ENCODE measurements at places on chromosomes 13 and 19. TPM values are rescaled to one million over a fixed set of nuclear protein-coding genes. Genes with fewer than 3 reads are reported as not detected.
A peak's percentile ranks its signal among the peaks of the same experiment; 100 is the strongest.

DNA sequence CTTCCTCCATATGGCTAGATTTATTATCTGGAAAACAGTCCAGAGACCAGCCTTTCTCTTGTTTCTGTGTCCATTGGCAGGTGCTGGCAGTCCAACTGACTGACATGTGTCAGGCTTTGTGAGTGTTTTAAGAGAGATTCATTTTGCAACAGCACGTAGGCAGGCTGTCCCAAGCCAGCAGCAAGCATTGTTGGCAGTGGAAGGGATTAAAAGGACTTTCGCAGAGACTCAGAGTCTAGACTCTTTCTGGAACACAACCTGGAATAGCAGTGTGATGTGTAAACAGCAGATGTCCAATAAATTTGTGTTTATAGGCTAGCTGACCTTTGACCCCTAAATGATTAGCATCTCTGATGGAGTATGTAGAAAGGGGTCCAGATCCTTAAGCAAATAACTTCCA lies 222.2 kb upstream of the SERP2 start:
- DNase-seq, result no peak

DNA sequence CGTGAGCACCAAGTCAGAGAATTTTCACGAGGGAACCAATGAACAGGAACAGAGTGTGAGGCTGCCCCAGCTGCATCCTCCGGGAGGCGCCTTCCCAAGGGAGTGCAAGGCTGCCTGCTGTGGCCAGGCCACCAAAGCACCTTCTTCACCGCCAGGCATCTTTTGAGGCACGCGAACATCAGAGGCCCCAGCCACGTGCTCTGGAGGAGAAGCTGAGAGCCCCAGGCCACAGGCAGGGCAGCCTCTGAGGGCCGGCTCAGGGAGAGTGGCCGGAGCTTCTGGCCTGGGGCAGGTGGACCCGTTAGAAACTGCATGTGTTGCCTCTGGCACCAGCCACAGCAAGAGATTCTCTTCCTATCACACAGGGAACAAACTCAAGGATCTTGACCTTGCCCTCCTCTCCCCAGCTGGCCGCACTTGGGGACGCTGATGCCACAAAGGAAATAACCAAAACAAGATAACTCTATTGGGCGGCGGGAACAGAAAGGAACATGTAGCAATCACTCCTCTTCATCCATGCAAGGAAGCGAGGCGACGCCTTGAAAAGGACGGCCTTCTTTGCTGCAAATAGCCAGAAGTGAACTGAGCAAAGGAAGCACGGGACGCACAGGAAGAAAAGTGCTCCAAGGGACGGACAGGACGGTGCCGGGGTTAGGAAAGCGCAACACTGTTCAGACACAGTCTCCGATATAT lies 19.9 kb downstream of the GAS6 start:
- DNase-seq, result no peak

DNA sequence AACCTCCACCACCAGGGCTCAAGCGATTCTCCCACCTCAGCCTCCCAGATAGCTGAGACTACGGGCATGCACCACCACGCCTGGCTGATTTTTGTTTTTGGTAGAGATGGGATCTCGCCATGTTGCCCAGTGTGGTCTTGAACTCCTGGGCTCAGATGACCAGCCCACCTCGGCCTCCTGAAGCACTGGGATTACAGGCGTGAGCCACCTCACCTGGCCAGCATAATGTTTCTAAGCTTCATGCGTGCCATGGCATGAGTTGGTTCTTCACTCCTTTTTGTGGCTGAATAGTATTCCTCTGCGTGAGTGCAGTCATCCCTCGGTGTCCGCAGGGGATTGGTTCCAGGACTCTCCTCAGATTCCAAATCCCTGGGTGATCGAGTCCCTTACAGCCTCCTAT lies 4.2 kb upstream of the ZNF579 start:
- DNase-seq, result no peak

GRCh38 chr13:45198041-45198440 lies 2.8 kb downstream of the KCTD4 start:
- peak; percentile 55 for DNase-seq

Gene FXYD3
- total RNA-seq, result not detected

Gene TNNT1
- 7.4 TPM for total RNA-seq

GRCh38 chr13:23787464-23787863 lies 101.7 kb downstream of the MIPEP start:
- DNase-seq, result no peak

Gene ZNF530
- total RNA-seq, result 2.5 TPM

Gene ZNF320
- 14.6 TPM for total RNA-seq

GRCh38 chr13:72643311-72643989 lies 84.0 kb downstream of the MZT1 start:
- DNase-seq, result peak; percentile 64

GRCh38 chr13:75353781-75354193 lies 128.2 kb downstream of the TBC1D4 start:
- DNase-seq, result no peak

DNA sequence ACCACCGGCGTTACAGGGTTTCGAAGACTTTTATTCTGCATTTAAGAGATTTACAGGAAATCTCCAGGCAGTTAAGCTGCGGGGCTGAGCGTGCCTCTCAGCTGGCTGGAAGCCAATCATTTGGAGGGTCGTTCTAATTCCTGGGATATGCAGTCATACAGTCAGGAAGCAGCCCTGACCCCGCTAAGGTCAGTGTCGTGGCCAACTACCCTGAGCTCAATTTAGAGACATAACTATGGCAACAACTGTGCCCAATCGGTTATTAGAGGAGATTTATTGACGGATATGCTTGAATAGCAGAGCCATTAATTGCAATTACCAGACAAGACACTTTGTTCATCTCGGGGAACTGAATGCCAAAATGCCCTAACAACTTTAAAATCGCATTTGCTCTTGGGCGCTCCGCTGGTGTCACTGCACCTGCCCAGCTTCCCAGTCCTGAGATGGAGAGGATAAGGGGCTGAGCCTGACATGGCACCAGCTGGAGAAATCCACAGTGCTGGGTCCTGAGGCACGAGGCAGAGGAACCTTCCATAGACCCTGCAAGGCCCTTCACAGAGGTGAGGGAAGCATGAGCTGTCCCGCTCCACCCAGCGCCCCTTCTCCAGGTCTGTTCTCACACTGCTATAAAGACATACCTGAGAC lies 15.1 kb upstream of the ZNF507 start:
- DNase-seq, result no peak

- peak; percentile 37 for DNase-seq
Observed at GRCh38 chr19:4811328-4812131, 20.0 kb downstream of the TICAM1 start.

Gene ZNF506
- 16.5 TPM for total RNA-seq

Gene ADGRE1
- total RNA-seq, result under 0.01 TPM

DNA sequence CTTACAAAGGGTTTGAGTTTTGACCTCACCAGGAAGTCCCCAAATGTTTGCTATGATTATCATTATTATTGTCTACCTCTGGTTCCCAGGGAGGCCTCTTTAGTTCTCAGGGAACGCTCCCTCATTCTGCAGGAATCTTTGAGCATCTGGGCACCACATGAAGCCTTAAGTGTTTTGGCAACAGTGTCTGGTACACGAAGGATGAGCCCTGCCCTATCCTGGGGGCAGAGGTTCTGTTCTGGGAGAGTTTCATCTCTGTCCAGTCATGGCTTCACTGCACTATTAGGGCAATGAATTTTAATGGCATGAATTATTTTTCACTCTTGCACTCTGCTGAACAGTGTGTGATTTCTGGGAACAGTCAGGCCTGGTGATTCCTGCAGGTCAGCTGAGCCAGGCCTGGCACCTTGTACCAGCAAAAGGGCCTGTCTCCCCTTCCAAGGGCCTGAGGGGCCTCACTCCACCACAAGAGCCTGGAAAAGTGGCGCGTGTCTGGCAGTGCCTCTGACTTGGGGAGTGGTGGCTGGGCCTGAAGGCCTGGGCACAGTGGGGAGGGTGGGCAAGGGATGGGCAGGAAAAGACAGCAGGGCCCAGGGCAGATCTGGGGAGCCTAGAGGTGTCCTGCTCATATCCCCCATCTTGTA lies 4.6 kb downstream of the FAM187B start:
- DNase-seq, result no peak

DNA sequence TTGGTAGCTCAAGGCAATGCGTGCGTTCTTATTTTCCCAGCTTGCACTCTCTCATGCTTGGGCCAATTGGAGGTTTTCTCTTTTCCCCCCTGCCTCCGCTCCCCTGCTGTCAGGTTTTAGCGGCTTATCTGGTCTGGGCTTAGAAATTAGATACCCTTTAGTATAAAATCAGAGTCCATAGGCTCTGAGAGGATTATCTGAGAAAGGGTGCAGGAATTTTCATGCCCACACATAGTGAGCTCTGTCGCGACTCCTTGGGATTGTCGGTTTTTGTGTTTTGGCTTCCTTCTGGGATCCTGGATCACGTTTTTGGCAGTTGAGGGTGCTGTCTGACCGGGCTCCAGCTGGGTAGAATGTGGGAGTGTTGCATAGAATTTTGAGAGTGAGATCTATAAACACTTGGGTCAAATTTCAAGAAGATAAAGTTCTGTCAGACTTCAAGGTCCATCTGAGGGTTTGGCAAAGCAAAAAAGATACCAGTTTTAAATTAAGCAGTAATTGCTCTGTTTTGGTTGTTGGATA lies 12.4 kb downstream of the CHAF1A start:
- peak; percentile 12 for DNase-seq

Gene FFAR3
- total RNA-seq, result not detected

Gene CGB1
- not detected for total RNA-seq

DNA sequence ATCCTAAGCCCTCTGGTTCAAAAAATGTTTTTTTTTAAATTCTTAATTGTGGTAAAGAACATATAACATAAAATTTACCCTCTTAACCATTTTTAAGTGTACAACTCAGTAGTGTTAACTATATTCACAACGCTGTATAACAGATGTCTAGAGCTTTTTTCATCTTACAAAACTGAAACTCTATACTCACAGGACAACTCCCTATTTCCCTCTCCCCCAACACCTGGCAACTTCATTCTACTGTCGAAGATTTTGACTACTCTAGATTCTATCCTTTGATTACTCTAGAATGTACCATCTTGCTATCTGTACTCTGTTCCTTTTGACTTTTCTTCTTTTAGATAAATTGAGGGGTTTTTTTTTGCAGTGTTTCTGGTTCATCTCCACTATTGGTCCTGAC lies 200.4 kb downstream of the KLF12 start:
- no peak for DNase-seq

- DNase-seq, result no peak
Observed at GRCh38 chr13:102470283-102470917, 68.6 kb upstream of the FGF14 start.

Gene RFPL4A
- total RNA-seq, result not detected

Gene RPL13A
- 5,250 TPM for total RNA-seq

DNA sequence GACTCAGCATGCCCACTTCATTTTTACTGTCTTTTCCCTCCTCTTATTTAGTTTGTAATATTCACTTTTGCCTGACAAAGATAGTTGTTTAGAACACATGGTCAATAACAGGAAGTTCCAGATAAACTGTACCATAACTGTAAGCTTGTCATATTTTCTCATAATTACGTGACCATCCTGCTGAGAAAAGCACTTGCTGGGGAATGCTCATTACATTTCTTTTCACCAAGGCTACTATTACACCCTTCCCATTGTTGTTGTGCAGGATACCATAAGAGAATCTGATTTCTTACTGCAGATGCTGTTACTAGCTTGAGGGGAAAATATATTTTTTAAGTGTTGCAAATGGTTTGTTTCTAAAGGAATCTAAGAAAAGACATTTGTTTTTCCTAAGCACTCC lies 111.7 kb upstream of the SLITRK6 start:
- DNase-seq, result no peak

Gene MIA
- total RNA-seq, result 0.26 TPM

DNA sequence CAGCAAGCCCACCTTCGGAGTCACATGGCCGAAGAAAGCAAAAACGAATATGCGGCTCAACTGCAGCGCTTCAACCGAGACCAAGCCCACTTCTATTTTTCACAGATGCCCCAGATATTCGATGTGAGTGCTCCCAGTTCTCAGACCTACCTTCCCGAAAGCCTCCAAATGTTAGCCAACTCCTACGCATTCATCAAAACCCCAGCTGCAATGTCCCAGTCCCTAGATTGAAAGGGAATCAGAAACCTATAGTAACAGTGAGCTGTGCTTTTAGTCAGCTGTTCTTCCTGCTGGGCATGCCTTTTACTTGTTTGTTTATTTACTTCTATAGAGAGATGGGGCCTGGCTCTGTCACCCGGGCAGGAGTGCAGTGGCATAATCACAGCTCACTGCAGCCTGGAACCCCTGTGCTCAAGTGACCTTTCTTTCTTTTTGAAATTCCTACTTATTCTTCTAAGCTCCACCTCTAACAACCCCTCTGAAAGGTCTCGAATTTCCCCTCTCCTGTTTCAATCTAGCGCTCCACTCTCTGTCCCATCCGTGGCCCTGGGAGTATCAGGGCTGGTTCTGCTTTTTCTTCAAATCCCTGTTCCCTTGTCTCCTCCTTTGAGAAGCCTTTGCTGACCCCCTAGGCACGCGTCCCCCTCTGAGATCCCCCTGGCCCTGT lies 4.4 kb downstream of the TRIP10 start:
- peak; percentile 49 for DNase-seq

DNA sequence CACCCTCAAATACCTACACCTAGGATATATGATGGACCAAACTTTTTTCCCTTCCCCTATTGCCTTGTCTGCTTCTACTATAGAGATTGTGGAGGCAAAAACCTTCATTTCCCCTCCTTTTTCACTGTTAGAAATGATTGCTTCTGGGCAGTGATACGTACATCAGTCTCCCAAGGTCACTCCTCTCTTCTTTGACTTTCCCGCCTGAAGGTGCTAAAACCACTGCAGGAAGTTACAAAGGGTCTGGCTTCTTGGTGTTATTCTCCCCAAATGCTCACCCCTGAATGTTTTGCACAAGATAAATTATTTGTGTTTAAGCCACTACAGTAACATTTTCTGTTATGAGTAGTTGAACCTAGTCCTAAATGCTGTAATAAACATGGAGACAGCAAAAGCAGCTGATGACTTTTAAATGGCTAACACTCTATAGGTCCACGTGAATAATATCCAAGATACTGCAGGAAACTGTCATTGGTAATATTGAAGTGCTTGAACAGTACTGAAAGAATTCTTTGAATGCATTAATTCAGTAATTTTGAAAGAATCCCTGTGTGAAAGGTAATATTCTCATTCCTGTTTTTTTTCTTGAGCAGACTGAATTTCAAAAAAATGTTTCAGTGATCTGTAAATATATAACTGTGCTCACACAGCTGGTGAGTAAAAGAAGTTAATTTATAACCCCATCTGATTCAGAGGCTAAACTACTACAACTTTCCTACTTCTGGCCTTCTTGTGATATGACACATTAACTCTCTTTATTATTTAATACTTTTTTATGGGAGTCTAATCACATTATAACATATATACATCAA lies 865.1 kb downstream of the EFNB2 start:
- DNase-seq, result no peak

DNA sequence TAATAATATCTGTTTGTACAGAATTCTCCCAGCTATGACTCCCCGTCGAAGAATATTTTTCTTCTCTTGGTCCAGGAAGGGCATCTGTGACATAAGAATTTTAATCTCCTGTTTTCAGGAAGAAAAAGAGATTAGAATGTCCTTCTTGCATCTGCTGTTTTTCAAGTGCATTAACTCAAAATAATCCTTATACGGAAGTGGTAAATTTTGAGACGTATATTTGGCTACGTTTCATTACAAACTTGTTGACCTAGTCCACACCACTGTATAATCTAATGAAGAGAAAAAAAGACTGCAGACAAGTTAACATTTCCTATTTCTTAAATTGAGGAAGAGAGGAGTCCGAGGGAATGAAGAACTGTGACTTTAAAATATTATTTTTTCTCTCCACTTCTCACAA lies 959.9 kb downstream of the DIAPH3 start:
- no peak for DNase-seq

GRCh38 chr19:46520616-46521015 lies 24.9 kb upstream of the PNMA8B start:
- DNase-seq, result no peak

- no peak for DNase-seq
Observed at GRCh38 chr13:39052944-39053343, 14.7 kb downstream of the NHLRC3 start.

Gene REX1BD
- total RNA-seq, result 37.0 TPM

- DNase-seq, result no peak
Observed at GRCh38 chr13:32259116-32259515, 56.0 kb downstream of the ZAR1L start.
